ENCODE measurements at places on chromosomes 16 and 17. TPM values are rescaled to one million over a fixed set of nuclear protein-coding genes. Genes with fewer than 3 reads are reported as not detected.

DNA sequence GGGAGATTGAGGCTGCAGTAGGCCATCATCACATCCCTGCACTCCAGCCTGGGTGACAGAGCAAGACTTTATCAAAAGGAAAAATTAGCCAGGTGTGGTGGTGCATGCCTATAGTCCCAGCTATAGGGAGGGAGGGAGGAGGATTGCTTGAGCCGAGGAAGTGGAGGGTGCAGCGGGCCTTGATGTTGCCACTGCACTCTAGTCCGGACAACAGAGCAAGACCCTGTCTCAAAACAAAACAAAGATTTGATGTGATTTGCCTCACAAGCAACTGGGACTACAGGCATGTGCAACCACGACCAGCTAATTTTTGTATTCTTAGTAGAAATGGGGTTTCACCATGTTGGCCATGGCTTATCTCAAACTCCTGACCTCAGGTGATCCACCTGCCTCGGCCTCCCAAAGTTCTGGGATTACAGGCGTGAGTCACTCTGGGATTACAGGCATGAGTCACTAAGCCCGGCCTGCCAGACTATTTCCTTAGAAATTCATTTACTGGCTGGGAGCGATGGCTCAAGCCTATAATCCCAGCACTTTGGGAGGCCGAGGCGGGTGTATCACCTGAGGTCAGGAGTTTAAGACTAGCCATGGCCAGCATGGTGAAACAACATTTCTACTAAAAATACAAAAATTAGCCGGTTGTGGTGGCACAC lies 11.5 kb downstream of the UBE2G1 start:
- H3K4me3 ChIP-seq: no peak overlapping the region
- H3K27ac ChIP-seq: no peak overlapping the region
- no peaks in the 10 kb centered on the region for H3K36me3 ChIP-seq
- no peaks in the 10 kb centered on the region for H3K4me1 ChIP-seq

- no peaks in the 10 kb centered on the region for H3K36me3 ChIP-seq
- no peaks in the 10 kb centered on the region for H3K27me3 ChIP-seq
- H3K4me1 ChIP-seq: peaks cover 15% of the 10 kb centered on the region
- peak overlapping the region; percentile 71 for H3K27ac ChIP-seq
- DNase-seq: peak; percentile 81
Measured at GRCh38 chr16:49643429-49644144, 212.3 kb downstream of the ZNF423 start.

DNA sequence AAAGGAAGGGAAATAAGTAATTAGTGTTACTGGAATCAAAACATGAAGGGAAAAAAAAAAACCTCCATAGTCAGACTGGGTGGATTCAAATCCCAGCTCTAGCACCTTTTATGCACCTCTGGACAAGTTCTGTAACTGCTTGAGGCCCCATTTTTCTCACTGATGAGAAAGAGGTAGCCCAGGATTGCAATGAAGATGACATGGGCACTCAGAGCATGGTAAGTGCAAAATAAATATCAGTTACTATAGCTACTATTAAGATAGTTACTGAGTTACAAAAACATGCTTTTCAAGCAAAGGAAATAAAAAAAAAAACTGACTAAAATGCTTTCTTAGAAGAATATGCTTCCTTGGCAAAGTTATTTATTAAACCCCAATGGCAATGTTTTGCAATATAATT lies 58.8 kb downstream of the CEP95 start:
- peak overlapping the region; percentile 38 for H3K27ac ChIP-seq
- H3K36me3 ChIP-seq: peaks cover 84% of the 10 kb centered on the region
- peak; percentile 55 for DNase-seq
- H3K4me1 ChIP-seq: no peaks in the 10 kb centered on the region
- H3K27me3 ChIP-seq: no peaks in the 10 kb centered on the region

GRCh38 chr16:56525236-56525635 lies 5.4 kb upstream of the BBS2 start:
- peaks cover 15% of the 10 kb centered on the region for H3K4me1 ChIP-seq
- H3K4me3 ChIP-seq: peak overlapping the region; percentile 31
- H3K27me3 ChIP-seq: no peaks in the 10 kb centered on the region
- DNase-seq: peak; percentile 79

- H3K4me3 ChIP-seq: no peak overlapping the region
- peaks cover 6% of the 10 kb centered on the region for H3K36me3 ChIP-seq
- 0 out of 2 replicates have a peak, but pooled peaks cover 9% of the 10 kb centered on the region for H3K4me1 ChIP-seq
- peak; percentile 42 for DNase-seq
- H3K27me3 ChIP-seq: no peaks in the 10 kb centered on the region
- no peak overlapping the region for H3K27ac ChIP-seq
Measured at GRCh38 chr16:58016840-58017446, 8.6 kb upstream of the MMP15 start.

DNA sequence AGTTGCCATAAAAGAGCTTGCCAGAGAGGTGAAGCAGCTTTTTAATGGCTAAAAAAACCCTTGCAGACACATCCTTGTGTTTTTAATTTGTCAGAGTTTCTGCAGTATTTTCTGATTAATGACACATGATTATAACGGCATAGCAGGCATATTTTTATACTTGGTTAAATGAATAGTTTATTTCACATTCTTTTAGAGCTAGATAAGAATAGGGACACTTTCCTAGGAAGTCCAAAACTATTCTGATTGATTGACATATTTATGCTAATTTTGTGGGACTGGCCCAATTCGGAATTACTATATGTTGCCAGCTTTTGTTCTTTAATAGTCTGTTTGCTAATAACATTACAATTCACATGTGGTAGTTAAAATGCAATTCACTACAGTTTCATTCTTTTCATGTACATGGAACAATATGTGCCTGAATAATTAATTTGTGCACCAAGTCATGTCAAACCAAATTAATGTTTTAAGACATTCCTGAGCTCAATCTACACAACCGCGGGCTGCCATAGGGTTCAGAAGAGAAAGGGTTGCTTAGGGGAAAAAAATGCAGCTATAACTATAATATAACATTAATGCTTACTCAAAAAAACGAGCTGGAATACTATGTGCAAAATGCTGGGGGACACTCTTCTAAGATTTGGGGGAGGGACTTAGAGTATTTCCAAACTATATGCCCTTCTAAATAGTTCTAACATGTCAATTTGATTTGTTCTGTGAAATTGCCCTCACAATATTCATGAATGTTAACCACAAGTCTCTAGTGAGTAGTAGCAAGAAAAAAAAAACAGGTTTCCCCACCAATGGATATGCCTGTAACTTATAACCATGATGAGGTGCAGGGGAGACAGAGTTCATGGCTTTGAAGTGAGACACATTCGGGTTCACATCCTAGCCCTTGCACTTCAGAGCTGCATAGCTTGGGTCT lies 305.4 kb downstream of the CEP112 start:
- peak overlapping the region; percentile 56 for H3K4me3 ChIP-seq
- H3K27me3 ChIP-seq: no peaks in the 10 kb centered on the region
- no peaks in the 10 kb centered on the region for H3K36me3 ChIP-seq
- no peak overlapping the region for H3K27ac ChIP-seq
- H3K4me1 ChIP-seq: peaks cover 35% of the 10 kb centered on the region
- DNase-seq: peak; percentile 49

DNA sequence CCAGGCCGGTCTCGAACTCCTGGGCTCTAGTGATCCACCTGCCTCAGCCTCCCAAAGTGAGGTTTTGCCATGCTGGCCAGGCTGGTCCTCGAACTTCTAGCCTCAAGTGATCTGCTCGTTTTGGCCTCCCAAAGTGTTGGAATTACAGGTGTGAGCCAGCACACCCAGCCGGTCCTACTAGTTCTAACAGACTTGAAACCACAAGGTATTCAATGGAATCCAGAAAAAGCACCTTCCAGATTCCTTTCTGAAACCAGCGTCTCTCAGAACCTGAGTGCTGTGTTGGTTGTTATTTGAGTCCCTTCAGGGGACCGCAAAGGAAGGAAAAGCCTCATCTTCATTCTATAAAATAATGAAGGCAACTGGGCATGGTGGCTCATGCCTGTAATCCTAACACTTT lies 4.1 kb downstream of the KRABD2 start:
- H3K27ac ChIP-seq: no peak overlapping the region
- H3K4me1 ChIP-seq: peaks cover 8% of the 10 kb centered on the region

DNA sequence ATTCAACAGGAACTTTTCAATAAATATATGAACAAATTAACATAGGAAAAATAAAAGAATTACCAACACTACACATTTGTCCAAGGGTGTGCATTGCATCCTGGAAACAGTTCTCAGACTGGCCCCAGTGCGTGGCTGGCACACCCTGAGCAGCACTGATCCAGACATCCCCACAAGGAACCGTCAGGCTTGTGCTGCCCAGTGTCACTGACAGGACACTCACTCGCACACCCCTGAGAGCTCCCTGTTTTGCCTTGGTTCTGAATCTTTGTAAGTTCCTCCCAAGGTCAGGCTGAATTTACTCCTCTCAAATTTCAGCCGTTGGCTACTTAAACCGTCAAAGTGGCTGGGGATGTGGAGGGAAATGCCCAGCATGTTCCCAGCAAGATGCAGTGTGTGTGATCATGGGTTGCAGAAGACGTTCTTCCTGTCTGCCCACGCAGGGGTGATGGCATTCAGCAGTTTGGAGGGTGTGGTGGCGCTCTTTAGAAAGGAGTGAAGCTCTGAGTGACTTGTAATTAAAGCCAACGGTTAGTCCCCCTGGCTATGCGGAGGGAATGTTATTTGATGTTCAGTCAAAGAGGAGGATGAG lies 1.7 kb downstream of the MT2A start:
- H3K36me3 ChIP-seq: no peaks in the 10 kb centered on the region
- H3K4me3 ChIP-seq: peak overlapping the region; percentile 95
- no peaks in the 10 kb centered on the region for H3K27me3 ChIP-seq

DNA sequence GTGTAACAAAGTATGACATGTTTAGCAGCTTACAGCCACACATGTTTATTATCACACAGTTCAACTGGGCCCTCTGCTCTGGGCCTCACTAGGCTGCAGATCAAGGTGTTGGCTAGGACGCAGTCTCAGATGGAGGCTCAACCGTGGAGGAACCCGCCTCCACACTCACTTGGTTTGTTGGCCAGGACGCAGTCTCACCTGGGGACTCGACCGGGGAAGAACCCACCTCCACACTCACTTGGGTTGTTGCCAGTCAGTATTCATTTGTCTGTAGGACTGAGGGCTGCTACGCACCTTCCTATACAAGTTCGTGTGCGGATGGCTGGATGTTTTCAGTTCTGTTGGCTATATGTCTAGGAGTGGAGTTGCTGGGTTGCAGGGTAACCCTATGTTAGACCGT lies 240.7 kb upstream of the CIBAR2 start:
- DNase-seq: no peak
- no peak overlapping the region for H3K27ac ChIP-seq
- no peaks in the 10 kb centered on the region for H3K36me3 ChIP-seq
- H3K4me3 ChIP-seq: no peak overlapping the region
- peaks cover 29% of the 10 kb centered on the region for H3K4me1 ChIP-seq

DNA sequence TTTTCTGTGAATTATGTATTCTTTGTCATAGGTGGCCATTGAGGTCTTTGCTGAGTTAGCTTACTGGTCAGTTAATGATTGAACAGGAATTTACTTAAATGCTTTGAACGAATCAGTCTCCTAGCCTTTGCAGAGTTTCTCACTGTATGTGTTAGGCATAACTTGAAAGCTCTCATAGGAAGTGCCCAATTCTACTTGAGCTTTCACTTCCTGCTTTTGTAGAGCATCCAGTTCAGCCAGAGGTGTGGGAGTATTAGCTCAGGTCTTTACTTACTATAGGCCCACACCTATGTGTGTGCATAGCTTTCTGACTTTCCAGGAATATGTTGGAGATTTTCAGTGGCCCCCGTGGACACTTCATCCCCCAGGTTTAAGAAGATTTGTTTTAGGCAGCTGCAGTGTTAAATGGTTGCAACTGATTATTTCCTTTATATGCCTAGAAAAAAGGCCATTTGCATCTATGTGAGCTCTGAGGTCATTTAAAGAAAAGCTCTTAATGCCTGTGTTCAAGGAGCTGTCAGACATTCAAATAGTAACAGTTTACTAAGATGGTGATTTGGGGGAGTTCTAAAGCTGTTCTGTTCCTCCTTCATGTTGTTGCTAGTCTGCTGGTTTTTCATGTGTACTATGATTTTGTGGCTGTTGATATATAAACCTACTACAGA lies 62.3 kb downstream of the PHKB start:
- H3K36me3 ChIP-seq: no peaks in the 10 kb centered on the region
- H3K27me3 ChIP-seq: no peaks in the 10 kb centered on the region
- no peaks in the 10 kb centered on the region for H3K4me1 ChIP-seq
- no peak for DNase-seq
- no peak overlapping the region for H3K27ac ChIP-seq

- H3K36me3 ChIP-seq: no peaks in the 10 kb centered on the region
- H3K4me1 ChIP-seq: no peaks in the 10 kb centered on the region
Measured at GRCh38 chr17:231191-231965, 49.9 kb upstream of the DOC2B start.

- DNase-seq: peak; percentile 89
- peaks cover 15% of the 10 kb centered on the region for H3K4me1 ChIP-seq
- peak overlapping the region; percentile 22 for H3K4me3 ChIP-seq
- no peaks in the 10 kb centered on the region for H3K27me3 ChIP-seq
Measured at GRCh38 chr16:75402159-75402820, 31.0 kb downstream of the CFDP1 start.

GRCh38 chr16:71594000-71594646 lies 17.2 kb upstream of the TAT start:
- no peaks in the 10 kb centered on the region for H3K36me3 ChIP-seq
- no peak overlapping the region for H3K27ac ChIP-seq
- H3K27me3 ChIP-seq: peaks cover 7% of the 10 kb centered on the region
- H3K4me3 ChIP-seq: no peak overlapping the region

Gene LGALS9B
- total RNA-seq: not detected

Gene LITAFD
- not detected for total RNA-seq

Gene SYCE1L
- not detected for total RNA-seq

Gene SRCIN1
- total RNA-seq: not detected

Gene VASN
- 234 TPM for total RNA-seq

Gene NME3
- total RNA-seq: 57.7 TPM

Gene RNF157
- total RNA-seq: 4.0 TPM

Gene TBC1D3C
- total RNA-seq: not detected

Data from GM23248 (cell line).